ENCODE measurements at places on chromosomes 6 and 20.
A peak's percentile ranks its signal among the peaks of the same experiment; 100 is the strongest.

DNA sequence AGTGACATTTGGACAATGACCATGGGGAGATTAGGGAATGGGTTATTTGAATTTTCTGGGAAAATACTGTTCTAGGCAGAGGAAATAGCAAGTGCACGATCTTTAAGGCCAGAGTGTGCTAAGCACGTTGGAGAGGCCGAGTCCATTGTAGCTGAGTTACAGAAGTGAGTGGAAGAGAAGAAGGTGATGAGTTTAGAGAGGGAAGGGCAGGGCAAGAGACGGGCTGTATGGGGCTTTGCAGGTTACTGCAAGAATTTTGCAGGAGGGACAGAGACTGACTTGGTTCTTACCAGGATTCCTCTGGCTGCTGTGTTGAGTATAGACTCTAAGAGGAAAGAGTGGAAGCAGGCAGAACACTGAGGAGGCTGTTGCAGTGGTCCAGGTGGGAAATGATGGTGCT, 1.1 kb upstream of the NCOA3 start:
- no peak for DNase-seq

GRCh38 chr20:63540417-63541186, 3.4 kb upstream of the PTK6 start:
- no peak for DNase-seq

DNA sequence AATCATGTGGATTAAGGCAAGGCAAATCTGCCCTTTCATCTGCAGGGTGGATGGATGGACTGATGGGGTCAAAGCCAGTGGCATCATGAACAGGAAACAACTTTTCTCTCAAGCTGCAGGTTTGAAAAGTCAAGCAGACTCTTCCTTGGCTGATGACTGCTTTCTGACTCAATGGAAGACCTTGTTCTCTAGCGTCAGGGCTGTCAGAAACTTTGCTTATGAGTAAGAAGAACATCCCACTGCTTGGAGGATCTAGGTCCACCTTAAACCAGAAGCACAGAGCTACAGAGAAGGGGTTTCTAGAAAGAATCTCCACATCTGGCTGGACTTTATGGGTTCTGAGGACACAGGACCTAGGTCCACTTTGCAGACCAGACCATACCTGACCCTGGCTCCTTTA, 36.3 kb upstream of the CST5 start:
- DNase-seq: no peak

GRCh38 chr6:24522228-24523176, 27.7 kb downstream of the ALDH5A1 start:
- DNase-seq: peak; percentile 77

DNA sequence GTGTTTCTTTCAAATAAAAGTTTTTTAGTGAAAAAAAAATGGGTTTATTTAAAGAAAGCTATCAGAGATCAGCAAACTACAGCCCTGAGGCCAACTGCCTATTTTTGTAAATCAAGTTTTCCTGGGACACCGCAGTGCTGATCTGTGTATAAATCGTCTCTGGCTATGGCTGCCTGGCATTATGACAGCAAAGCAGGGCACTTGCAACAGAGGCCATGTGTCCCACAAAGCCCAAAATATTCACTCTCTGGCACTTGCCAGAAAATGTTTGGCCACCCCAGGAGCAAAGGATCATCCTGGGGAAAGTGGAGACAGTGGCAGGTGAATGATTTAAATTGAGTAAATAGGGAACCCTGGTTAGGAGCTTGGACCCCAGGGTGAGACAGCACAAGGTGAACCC, 291.6 kb downstream of the PREX1 start:
- no peak for DNase-seq

GRCh38 chr6:11536795-11537194, 754 bp upstream of the TMEM170B start:
- no peak for DNase-seq

DNA sequence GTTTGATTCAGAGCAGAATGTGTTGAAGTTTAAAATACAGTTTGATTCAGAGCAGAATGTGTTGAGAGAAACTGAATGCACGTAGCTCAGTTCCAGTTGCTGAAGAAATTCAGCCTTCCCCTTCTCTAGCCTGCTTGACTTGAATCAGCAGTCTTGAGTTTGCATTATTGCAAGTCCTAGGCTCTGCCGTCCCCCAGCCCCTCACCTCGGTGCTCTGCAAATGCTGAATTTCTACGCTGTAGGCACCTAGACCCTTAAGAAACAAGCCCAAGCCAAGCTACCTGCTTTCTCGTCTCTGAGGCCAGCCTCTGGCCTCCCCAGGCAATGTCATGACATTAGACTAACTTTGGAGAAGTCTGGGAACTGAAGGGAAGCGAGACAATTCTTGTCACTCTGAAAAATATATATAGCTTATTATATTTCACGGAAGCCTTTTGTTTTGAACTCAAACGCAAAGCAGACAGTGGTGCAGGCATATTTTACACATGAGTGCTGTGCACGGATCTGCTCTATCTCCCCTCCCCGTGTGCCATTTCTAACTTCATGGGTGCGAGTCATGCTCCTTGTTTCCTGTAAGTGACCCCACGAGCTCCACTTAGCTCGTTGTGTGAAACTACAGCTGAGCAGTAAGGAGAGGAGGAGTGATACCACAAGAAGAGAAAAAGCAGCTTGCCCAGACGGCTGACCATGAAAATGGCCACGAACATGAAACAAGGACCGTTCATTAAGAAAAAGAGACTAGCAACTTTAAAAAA, 71.4 kb upstream of the DUSP22 start:
- DNase-seq: no peak

Data from hematopoietic multipotent progenitor cell treated with erythropoietin and hydrocortisone succinate and interleukin-3 and kit ligand, for 4 days (in vitro differentiated cells).